SJCRH30 (cell line): ENCODE measurements at places on chromosomes 11 and 22.

- DNase-seq, result no peak
Measured at GRCh38 chr22:39349506-39349966, 255 bp upstream of the SYNGR1 start.

- DNase-seq, result no peak
Measured at GRCh38 chr11:87128372-87128771, 90.6 kb downstream of the TMEM135 start.

- no peak for DNase-seq
Measured at GRCh38 chr11:3080733-3081385, 23.6 kb upstream of the CARS1 start.

DNA sequence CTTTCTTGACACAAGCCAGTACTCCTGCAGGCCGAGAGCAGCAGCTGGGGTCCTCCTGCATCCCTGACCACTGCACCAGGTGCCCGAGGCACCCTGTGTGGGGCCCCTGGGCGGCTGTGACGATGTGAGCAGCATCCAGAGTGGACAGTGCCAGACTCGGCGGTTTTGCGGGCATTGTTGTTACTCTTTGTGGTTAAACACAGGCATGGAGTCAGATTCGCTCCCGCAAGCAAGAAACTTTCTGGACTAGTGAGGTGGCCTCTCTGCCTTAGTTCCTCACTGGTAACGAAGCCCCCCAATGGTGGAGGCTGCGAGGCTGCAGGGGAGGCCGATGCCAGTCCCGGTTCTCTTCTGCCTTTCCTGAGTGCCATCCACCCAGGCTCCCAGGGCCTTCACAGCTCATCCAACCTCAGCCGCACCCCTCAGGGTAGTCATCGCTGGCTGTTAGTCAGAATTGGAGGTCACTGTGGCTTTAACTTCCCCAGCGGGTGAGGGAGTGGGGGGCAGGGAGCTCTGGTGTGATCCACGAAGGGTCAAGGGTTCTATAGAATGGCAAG lies 3.7 kb upstream of the CLDN5 start:
- peak; percentile 86 for DNase-seq

DNA sequence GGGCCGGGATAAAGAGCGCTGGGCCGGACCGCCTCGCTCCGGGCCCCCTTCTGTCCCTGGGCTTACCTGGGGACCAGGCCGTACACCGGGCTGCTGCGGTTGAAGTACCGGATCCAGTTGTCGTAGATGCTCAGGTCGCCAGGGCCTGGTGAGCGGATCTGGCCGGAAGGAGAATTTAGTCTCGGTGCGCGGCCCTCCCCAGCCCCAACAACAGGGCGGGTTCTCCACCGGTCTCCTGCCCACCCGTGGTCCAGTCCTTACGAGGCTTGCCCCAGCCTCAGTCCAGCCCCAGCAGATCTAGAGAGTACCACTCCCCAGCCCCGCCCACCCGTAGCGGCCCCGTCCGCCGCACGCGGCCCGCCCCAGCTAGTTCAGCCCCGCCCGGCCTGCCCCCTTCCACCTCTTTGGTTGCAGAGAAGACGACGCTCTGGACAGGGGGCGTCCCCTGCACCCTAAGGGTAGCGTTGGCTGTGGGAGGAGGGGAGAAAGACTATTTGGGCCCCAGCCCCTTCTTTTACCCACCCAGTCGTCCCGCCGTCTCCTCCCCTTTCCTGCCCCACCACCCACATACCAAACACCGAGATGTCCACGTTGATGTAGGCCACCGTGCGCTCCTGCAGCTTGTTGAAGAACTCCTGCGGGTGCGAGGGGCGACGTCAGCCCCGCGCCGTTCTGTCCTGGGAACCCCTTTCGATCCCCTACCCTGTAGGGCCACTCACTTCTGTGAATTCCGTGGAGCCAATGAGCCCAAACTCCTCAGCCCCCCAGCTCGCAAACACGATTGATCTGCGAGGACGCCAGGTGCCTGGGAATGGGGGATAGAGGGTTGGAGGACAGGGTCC lies 6.8 kb downstream of the SAC3D1 start:
- DNase-seq, result no peak
